ENCODE measurements at places on chromosomes 6 and 20. TPM values are rescaled to one million over a fixed set of nuclear protein-coding genes. Genes with fewer than 3 reads are reported as not detected.

DNA sequence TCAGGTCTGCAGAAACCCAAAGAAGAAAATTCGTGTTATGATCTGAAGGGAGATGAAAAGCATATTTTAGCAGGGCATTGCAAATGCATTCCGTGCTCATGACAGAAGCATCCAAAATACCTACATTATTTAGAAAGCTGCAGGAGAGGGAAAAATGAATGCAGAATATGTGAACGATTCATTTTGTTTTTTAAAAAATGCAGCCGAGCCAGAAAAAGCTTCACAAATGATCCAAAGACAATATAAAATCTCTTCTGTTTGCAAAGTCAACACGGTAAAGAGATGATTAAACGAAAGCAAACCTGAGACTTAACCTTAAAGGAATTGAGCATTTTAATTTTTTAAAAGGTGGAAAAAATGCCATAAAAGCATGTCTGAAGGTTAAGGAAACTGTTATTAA, 136.1 kb upstream of the SULF2 start:
- no peak for DNase-seq

DNA sequence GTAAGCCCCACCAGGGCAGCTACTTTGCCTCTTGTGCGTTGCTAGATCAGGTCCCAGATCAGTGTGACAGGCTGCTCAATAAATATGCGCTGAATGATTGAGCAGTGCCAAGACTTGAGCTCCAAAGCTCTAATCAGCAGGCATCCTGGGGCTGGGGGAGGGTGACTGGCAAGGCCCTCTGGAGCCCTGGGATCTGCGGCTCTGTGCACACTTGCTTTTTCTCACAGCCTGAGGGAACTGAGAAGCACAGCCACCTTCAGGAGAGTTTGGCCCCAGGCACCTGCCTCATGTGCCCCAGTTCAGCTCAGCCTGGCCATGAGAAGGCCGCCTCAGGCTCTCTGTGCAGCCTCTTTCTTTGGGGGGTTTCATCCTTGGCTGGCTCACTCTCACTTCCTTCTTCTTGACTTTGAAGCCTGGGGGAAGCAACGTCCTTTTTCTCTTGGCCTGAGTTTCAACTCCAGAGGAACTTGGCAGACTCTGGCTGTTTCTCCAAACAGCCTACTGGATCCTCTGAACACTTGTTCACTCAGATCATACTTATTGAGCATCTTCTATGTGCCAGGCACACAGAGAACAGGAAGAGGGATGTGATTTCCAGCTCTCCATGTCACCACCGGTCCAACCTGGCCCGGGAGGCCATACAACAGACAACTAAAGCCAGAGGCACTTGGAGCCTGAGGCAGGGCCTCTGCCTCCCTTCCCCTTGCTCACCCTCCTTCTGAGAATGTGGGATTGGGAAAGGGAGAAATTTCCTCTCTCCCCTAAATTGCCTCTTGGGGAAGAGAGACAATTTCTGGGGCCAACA, 114.0 kb downstream of the VEGFA start:
- DNase-seq: peak; percentile 24

DNA sequence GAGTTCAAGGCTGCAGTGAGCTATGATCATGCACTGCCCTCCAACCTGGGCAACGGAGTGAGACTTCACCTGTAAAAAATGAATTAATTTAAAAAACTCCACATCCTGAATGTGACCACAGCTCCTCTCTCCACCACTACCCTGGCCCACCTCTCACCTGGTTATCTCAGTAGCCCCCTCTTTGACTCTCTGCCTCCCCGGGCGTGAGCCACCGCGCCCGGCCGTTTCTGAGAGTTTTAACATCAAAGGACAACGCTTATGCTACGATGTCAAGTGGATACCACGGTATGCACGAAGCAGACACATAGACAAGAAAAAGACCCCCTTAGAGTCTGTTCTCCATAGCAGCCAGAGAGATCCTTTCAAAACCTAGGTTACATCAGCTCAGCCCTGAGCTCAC, 48.7 kb downstream of the FGD2 start:
- no peak for DNase-seq

- no peak for DNase-seq
Observed at GRCh38 chr20:1130847-1131246, 12.4 kb downstream of the PSMF1 start.

GRCh38 chr6:79385333-79385732, 150.9 kb upstream of the HMGN3 start:
- DNase-seq: no peak

DNA sequence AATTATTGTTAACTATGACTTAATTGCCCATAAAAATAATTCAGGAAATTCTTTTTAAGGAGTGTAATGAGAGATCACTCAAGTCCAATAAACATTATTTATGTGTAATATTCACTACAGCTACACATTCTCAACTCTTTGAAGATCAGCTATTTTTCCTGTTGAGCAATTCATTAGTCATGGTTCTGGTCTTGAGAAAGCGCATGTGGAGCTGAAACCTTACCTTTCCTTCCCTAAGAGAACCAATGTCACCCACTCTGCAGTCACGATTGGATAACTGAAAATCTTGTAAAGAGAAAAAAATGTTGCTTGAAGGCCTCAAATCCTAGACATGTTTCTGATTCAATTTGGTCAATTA, 736.9 kb upstream of the MARCKS start:
- no peak for DNase-seq

GRCh38 chr6:4902363-4902762, 101.5 kb downstream of the RPP40 start:
- no peak for DNase-seq

- DNase-seq: no peak
Observed at GRCh38 chr6:133136177-133136880, 104.8 kb upstream of the EYA4 start.

- no peak for DNase-seq
Observed at GRCh38 chr6:135410856-135411255, 86.7 kb downstream of the AHI1 start.

DNA sequence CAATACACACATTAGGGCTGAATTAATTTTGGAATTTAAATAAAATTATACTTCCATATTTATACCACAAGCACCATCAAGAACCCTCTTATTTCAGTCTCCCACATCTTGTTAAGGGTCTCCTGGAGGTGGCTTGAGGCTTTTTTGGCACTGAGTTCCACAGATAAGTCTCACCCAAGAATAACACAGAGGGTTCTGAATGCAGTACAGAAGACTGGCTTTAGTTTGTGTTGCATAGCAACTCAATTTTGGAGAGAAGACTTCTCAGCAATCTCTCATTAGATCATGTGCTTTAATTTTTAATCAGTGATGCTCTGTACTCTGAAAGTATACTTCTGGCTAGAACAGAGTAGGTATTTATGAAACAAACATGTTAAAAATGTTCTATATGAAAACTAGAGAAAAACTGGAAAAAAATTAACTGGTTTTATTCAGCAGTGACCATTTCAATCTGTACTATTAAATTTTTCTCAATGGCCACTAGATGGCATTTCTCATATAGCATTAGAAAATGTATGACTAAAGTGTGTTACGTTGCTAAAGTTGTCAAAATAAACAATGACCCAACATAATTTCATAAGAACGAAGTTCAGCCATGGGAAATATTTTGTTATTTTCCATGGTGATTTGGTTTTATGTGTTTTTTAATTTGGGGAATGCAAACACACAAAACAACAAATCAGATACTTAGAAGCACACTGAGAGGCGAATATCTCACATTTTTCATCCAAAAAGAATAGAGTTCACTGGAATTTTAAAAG, 32.7 kb upstream of the MAP7 start:
- no peak for DNase-seq

GRCh38 chr6:52603000-52603795, 26.3 kb upstream of the TRAM2 start:
- DNase-seq: no peak

DNA sequence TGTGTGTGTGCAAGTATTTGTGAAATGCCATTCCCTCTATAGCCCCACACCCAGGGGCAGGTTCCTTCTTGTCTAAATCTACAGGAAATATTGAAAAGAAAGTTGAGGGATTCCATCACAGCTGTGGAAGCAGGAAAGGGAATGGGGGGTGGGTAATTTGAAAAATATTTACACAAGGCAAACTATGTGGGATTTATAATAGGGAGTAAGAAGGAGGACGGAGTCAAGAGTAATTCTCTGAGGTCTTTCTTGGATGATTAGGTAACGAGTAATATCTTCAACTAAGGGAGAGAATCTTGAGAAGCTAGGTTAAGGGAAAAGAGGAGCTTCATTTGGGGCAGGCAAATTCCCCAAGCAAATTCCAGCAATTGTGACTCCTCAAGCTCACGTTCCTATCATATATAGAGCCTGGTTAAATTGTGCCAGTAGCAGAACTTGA, 113.5 kb upstream of the SGK1 start:
- DNase-seq: no peak

GRCh38 chr6:108260126-108260808, 573 bp downstream of the SNX3 start:
- peak; percentile 89 for DNase-seq

GSTA4 gene
- total RNA-seq: 114 TPM

Measured in lower leg skin (tissue), 4 donors.